ENCODE measurements at places on chromosomes 7 and 10.

GRCh38 chr7:24052572-24053260 is 231.3 kb upstream of the NPY start:
- no peak for DNase-seq

GRCh38 chr10:75210282-75211006 is at the start of gene VDAC2:
VDAC2 (plus strand) TSS chr10:75210796; CDS start chr10:75211159, 363 bp downstream.
- peak; percentile 87 for DNase-seq

- no peak for DNase-seq
Measured at GRCh38 chr7:140609646-140610045, 31.0 kb downstream of the DENND2A start.

DNA sequence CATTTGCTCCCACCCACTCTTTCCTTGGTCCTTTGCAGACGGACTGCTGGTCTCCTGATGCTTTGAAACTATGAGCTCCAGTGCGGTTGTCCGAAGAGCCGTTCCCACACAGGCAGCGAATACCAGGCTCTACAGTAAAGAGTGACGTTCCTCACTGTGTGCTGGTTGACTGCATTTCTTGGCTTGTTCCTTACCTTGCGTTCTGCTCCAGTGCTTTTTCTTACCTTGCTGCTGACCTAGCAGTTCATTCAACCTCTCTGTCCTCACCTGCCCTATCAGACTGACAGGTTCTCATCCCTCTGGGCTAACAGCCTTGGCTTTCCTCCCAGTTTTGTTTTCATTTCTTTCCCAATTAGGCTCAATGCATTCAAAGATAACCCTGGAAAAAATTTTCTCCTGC is 214.8 kb downstream of the TMEM178B start:
- no peak for DNase-seq

- DNase-seq: no peak
Measured at GRCh38 chr10:49387071-49387470, 8.8 kb downstream of the DRGX start.

DNA sequence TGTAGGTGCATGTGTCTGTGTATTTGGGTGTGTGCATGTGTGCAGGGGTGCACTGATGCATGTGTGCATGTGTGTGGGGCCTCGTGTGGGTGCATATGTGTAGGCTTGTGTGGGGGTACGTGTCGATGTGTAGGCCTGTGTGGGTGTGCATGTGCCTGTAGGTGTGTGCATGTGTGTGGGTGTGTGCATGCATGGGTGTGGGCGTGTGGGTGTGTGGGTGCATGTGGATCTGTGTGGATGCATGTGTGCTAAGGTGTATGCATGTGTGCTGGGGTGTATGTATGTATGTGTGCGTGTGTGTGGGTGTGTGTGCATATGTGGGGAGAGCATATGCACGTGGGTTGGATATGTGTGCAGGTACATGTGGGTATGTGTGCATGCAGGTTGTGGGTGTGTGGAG is 73.2 kb downstream of the NKX6-2 start:
- no peak for DNase-seq

DNA sequence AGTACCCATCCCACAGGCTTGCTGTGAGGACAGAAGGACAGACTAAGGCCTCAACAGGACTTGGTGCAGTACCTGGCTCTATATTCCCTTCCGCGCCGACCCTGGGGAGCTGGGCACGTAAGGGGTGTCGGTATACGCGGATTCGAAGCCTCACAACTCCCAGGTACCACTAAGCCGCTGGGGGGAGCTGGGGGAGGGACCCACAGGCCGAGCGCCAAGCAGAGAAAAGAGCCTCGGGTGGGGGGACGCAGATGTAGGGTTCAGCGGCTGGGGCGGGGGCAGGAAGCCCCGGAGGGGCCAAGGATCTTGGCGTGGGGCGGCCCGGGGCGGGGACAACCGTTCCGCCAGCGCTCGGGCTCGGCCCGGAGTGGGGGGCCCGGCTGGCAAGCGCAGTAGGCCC is 126.4 kb upstream of the ZNF746 start:
- peak; percentile 16 for DNase-seq

- DNase-seq: no peak
Measured at GRCh38 chr10:78991187-78991586, 77.6 kb upstream of the ZMIZ1 start.

GRCh38 chr7:131905471-131905973 is 349.1 kb upstream of the PODXL start:
- no peak for DNase-seq
